Cerebellar nuclear complex (tissue), 1 donor: ENCODE measurements at places on chromosomes 1 and 21.

- no peak for DNase-seq
Observed at GRCh38 chr1:161936786-161937185, 86.9 kb downstream of the OLFML2B start.

DNA sequence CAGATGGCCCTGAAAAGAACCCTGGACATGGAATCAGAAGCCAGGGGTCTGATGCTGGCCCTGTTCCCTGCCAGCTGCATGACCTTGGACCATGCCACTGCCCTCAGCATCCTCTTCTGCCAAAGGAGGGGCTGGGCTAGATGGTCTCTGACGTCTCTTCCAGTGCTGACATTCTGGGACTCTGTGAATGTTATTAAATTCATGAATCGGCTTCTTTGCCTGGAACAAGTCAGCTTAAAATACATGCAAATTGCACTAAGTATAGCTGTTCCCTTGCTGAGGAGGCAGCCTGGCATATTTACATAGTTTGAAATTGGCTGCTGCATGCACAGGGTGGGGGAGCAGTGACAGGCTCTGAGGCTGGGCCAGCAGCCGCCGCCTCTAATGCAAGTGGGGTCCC lies 23.8 kb downstream of the KCNA2 start:
- no peak for DNase-seq

- no peak for DNase-seq
Observed at GRCh38 chr1:58783090-58783992, 506 bp downstream of the JUN start.

GRCh38 chr1:169914531-169914930 lies 20.8 kb upstream of the SCYL3 start:
- DNase-seq = no peak

GRCh38 chr21:45535341-45536081 lies 6.7 kb downstream of the SLC19A1 start:
- no peak for DNase-seq

GRCh38 chr21:34707876-34708325 lies 39.1 kb downstream of the CLIC6 start:
- no peak for DNase-seq

DNA sequence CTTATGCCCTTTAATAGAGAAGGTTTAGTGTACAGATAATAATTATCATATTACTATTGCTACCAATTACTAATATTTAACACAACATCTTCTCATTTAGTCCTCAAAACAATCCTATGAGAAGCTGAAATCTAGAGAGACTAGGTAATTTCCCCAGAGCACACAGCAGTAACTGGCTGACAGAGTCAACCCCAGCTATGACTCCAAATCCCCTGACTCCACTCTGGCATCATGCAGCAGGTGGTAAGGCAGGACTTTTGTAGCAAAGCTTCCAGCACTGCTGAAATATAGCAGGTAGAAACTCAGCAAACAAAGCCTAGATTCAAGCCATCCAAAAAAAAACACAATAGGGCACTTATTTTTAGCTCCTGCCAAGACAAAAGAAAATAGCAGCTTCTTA lies 79.3 kb upstream of the RGS2 start:
- DNase-seq = no peak

GRCh38 chr1:80656014-80656636 lies 1144.6 kb upstream of the ADGRL2 start:
- no peak for DNase-seq

GRCh38 chr21:25400427-25400826 lies 206.9 kb downstream of the MRPL39 start:
- DNase-seq = no peak

DNA sequence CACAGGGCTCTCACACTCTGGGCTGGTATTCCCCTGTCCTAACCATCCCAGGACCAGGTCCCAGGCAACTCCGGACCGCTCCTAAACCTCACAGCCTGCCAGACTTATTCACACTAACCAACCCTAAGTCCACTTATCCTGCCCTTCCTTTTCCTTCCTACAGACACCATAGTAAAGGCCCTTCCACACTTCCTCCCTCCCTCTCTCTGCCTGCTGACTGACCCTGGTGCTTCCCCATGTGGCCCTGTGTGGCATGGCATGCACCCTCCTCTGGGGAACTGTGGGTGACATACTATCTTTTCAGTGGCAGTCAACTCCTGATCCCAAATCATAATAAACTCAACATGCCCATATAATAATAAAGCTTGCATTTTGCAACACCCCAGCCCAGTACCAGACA lies 155.1 kb upstream of the DNAH14 start:
- no peak for DNase-seq

DNA sequence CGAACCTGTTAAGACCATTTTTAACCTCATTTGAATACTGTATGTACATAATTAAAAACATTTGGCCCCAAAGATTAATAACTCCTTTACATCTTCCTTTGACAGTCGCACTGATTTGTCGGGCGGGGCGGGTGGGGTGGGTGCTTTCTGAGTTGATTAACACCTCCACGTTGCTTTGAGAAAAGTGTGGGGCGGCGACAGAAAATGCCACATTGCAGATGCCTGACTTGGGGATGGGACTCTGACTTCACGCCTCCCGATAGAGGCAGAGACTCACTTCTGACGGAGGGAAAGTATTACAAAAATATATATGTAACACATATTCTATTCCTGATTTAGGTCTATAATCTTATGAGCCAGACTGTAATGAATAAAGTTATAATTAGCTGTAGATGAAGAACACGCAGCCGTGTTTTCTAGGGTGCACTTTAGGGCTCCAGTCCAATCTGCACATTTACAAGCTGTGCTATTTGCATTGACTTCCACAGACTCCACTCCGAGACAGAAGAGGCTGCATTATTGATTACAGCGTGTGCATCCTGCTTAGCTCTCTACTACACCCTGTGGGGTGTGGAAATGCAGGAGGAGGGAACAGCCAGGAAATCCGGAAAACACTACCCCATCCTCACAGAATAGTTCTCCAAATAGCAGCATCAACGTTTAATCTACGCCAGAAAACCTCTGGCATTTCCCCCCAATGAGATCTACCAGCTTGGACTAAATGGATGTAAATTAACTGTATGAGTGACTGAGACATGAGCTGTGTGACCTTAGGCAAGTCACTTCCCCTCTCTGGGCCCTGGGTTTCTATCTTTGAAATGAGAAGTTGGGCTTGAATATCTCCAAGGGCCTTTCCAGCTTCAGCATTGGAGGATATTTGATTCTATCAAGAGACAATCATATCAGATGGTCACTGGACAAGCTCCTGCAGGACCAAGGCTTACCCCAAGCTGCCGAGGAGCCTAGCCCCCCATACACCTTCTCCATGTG lies 308.0 kb downstream of the RRAGC start:
- no peak for DNase-seq

DNA sequence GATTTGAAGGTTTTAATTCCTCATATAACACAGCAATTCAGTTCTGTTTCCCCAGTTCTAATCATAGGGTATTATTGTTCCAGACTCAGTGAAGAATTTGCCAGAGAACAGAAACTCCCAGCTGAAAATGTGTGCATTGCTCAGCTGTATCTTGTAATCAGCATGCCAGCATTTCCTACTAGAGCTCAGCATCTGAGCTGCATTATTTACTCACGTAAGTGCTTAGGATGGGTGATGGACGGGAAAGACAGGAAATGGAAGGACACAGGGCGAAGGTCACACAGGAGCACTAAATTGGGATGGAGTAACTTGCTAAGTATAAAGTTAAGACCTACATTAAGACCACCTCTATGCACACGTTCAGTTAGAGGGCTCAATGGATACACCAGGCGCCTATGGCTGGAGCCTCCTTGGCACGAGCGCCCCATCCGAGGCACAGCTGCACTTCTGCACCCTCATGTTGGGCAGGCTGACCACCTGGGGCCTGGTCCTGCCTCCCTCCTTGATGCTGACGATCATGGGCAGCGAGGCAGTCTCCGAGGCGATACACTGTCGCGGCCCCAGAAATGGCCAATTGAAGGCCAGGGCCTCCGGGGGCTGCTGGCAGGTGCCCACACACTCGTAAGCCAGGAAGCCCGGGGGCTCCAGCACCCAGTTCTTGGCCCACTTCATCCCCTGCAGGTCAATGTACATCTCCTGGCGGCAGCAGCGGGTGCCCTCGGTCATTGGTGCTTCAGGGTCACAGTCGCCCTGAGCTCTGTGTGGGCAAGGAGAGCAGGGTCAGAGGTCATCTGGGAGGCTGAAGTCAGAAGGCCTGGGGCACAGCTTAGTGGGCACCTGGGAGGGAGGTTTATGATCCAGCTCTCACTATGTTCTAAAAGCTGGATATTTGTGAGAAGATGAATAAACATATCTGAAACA lies 3.7 kb downstream of the LEFTY2 start:
- no peak for DNase-seq

DNA sequence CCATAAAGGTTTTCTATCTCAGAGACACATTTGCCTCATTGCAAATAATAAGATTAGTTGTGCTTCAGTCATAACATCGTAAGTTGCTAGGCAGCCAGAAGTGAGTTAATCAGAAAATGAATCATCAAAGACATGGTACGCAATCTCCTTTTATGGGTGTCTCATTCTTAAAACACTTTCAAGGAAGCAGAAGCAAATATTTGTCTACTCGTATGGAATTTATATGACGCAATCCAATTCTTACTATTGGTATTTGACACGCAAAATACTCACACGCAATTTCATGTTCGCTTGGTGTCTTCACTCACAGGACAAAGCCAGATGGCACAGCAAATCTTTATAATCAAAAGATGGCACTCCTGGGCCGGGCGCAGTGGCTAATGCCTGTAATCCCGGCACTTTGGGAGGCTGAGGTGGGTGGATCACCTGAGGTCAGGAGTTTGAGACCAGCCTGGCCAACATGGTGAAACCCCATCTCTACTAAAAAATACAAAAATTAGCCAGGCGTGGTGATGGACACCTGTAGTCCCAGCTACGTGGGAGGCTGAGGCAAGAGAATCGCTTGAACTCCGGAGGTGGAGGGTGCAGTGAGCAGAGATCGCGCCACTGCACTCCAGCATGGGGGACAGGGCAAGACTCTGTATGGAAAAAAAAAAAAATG lies 56.4 kb downstream of the HLCS start:
- no peak for DNase-seq

DNA sequence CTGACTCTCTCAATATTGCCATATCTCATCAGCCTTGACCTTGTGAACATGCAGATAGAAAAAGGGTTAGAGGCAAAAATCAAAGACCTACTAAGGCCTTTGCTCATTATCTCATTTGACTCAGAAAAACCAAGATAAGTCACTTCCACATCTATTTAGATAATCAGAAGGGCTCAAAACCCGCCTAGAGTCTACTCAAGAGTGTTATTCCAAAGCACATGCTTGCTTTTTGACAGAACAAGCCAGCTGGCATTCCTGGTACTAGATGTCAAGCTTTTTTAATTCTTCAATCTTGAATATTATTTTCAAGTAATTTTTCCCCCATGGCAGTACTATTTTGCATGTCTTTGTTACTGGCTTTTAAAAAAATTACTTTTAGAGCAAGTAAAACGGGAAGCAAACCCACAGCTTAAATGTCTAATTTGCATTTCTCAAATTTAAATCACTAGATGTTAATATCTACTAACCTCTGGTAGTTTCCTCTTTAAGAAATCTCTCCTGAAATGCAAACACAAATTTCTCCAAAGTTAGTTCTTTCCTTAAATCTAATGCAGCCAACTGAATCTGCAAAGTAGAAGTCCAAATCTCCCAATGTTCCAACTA lies 51.5 kb downstream of the APP start:
- DNase-seq = no peak

DNA sequence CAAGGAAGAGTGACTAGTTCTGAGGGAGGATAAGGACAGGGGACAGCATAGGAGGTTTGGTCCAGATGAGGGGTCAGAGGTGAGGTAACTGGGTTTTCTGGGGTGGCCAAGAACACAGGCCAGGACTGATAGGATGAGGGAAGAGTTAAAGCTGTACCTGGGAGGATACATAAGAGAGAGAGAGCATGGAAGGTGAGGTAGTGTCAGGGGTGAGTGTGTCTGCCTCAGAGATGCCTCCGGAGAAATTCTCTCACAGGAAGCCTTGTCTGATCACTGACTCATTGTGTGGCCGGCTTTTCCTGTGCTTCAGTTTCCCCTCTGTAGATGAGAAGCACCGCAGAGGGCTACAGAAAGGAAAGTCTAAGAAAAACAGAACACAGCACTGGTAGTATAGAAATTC lies 40.2 kb downstream of the FASLG start:
- no peak for DNase-seq

DNA sequence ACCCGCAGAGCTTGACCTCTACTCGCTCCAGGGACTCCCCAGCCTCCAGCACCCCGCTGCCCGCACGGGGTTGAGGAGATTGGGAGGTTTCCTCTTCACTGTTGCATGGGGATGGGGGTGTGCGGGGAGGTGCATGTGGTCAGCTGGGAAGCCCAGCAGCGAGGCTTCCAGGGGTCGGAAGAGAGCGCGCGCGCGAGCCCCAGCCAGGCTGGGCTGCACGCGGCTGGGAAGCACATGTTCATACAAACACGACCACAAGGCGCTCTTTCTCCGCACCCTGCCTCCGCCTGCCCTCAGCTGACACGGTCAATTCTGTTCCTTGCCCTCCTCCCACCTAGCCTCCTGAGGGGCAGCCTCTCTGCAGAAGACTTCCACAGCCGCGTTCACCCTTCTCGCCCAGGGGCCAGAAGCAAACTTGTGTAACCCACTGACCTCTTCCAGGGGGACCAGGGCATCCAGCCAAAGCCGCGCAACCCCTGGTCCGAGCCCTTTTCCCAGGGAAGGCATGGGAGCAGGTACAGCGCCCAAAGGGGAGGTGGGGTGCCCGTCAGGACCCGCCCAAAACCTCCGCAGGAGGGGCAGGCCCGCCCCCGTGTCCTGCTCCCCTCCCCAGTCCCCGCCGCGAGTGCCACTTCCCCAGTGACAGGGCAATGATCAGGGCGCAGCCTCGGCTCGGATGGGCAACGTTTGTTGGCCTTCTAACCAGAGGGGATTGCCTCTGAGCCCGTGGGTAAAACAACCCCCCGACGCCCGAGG lies 1.3 kb downstream of the COL24A1 start:
- no peak for DNase-seq

DNA sequence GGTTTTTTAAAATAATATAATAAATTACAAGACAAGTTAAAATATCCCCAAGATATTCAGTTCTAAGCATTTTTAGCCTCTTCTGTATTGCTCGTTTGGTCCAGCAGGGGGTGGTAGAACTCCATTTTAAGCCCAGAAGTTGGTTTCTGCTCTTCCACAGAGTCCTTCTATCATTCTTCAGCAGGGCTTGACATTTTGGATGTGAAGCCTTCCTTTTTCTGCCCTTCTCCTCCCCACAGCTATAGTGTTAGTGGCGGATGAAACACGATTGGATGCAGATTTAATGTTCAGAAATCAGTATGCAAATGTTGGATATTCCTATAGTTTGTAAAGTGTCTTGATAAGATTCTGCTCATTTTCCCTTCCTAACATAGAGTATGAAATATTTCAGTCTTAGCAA lies 1.4 kb downstream of the NCAM2 start:
- DNase-seq = no peak
